NCI-H1417 treated with DMSO at 0.1 percent for 48 hours (cell line): ENCODE measurements at places on chromosomes 5 and 9.
A peak's percentile ranks its signal among the peaks of the same experiment; 100 is the strongest.

- DNase-seq, result no peak
These were observed 32.4 kb downstream of the AHRR start for GRCh38 chr5:353612-354580.

- no peak for DNase-seq
These were observed 70.3 kb downstream of the UGCG start for GRCh38 chr9:111966861-111967291.

DNA sequence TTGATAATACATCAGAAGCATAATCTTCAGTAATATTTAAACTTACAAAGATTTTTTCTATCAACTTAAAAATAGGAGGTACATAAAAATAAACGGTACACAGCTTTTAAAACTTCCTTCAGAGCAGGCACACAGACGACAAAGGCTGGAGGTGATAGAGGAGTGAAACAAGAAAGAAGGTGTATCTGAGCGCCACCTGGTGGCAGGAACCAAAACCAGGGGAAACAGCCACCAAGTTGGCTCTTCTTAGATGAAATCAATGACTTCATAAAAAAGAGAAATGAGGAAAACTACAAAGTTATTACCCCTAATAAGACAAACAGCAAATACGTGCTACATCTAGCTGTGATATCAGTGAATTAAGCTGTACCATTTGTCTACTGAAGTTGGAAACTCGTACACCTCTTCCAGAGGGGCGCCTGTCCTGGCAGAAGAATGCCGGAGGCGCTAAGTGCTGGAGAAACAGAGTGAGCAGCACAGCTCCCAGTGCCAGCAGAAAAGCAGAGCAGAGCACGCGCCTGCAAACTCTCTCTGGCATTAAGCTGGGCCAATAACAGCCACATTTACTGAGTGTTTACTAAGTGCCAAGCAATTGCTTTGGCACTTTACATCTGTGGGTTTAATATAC, 85.9 kb downstream of the SETX start:
- DNase-seq, result peak; percentile 38

- DNase-seq, result no peak
These were observed 36.5 kb downstream of the SYK start for GRCh38 chr9:90838098-90838497.

GRCh38 chr9:15149450-15149849, 157.6 kb downstream of the TTC39B start:
- DNase-seq, result no peak

- no peak for DNase-seq
These were observed 90.7 kb upstream of the NR3C1 start for GRCh38 chr5:143494162-143494561.

GRCh38 chr5:43315682-43316081, 2.5 kb upstream of the HMGCS1 start:
- DNase-seq, result no peak

- no peak for DNase-seq
These were observed at the start of gene SFXN1 for GRCh38 chr5:175478384-175479124. Gene SFXN1, plus strand, starts transcription at chr5:175478560. Its CDS starts 13,544 bp downstream, at chr5:175492104.

- DNase-seq, result no peak
These were observed 35.5 kb upstream of the CREBRF start for GRCh38 chr5:173020643-173021042.

- no peak for DNase-seq
These were observed 653.1 kb upstream of the KLF4 start for GRCh38 chr9:108142504-108143201.

DNA sequence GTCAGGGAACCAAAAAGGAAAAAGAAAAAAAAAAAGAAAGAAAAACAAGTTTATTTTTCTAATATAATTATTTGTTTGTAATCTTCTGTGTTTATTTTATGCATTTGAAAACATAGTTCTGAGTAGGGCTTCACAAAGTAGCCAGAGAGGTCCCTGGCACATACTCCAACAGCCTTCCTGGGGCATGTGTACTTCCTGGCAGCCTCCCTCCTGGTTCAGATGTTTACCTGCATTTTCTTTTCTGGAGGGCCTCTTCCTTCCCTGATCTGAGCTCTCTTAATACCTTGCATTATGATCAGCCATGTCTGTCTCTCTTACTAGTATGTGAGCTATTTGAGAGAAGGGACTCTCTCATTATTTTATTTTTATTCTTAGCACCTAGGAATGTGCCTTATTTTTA, 361.8 kb downstream of the KDM4C start:
- DNase-seq, result no peak

DNA sequence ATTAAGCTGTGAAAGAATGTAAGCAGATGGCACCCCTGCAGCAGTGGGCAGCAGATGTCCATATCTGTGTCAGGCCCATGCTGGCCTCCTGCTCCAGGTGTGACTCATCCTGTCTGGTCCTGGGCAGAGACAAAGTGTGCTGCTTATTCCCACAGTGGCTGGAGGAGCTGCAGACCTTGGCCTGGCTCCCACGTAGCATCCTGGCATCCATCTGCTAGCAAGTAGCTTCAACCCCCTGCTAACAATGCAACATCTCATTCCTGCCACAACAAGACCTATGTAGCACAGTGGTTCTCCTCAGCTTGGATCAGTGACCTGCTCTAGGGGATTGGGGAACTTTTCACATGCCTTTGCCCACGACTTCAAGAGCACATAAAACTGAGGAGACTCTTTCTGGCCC, 126.4 kb upstream of the SLC12A2 start:
- no peak for DNase-seq
